ENCODE measurements at places on chromosomes 7 and 10.

DNA sequence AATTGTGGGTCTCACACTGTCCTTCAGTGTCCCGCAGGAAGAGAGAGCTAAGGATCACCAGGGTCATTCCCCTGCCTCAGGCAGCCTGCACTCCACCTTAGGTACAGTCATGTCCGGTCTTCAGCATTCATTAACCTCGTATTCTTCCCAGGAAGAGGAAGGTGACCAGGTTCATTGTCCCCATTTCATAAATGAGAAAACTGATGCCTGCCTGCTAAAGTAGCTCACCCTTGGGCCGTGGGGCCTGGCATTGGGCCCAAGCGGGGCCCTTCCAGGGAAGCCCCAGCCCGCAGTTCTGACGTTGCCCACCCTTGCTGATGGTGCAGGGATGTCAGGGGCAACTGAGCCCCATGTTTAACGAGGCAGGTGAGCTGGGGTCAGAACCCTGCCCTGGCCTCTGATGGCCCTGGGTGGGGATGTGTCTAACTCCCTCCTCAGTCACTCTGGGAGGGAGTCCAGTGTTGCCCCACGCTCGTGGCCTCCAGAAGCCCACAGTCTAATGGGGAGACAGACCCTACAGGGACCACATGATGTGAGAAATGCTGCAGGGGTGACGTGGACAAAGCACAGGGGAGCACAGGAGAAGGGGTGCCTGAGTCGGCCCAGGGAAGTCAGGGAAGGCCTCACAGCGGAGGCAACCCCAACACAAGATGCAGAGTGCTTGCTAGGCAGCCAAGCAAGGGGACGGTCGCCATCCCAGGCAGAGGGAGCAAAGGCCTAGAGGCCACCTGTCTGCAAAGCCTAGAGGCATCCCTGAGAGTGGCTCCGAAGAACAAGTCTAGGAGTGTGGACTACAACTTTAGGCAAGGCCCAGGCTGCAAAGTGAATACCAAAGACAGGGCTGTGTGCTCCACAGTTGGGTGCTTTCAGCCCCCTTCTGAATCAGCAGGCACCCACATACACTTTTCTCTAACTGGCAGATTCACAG is 25.1 kb downstream of the DDIT4 start:
- DNase-seq, result no peak

DNA sequence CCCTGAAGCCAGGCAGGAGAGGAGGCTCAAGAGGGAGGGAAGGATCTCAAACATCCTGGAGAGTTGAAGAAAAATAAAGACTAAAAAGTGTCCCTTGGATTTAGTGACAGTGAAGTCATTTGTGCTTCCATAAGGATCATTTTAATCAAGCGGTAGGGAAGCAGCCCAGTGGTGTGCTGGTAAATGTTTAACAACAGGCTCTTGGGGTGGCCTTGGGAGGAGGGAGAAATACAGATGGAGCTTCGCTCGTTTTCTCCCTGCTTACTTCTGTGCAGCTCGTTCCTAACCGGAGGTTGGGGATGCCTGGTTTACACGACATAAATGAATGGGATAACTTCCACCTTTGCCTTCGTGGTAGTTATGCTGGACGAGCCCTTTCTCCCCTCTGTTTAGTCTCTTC is 140.0 kb downstream of the CAMK1D start:
- no peak for DNase-seq

DNA sequence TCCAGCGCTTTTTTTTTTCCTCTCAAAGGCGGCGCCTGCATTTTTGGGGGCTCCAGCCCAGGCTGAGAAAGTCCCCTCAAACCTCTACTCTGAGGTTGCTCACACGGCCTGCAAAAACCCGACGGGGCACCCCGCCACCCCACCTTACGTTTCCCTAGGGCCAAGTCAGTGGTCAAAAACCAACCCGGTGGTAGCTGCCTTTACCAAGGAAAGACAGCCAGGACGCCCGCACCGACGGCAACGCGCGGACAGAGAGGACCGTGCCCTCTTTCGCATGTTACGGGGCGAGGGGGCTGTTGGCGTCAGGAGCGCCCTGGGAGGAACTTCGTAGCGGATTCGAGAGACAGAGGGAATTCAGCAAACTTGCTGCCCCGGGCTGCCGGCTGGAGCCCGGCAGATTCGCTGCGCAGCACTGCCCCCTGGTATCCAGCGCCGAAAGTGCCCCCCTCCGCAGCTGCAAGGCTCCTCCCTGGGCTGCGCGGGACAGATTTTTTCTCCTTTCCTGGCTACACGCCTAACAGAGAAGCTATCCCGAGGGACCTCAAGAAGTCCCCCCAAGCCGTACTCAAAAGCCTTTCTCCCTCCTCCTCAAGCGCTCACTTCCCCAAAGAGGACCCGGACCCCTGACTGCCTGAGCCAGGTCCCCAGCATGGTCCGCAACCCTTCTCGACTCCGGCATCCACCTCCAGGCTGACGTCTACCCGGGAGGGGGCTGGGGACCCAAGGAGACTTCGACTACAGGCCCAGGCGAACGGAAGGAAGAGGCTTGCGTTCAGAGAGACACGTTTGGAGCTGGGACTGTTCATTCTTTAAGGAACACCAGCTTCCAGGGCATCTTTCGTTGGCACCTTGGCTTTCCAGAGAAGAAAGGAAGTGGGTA is 27.7 kb upstream of the VAX1 start:
- no peak for DNase-seq

DNA sequence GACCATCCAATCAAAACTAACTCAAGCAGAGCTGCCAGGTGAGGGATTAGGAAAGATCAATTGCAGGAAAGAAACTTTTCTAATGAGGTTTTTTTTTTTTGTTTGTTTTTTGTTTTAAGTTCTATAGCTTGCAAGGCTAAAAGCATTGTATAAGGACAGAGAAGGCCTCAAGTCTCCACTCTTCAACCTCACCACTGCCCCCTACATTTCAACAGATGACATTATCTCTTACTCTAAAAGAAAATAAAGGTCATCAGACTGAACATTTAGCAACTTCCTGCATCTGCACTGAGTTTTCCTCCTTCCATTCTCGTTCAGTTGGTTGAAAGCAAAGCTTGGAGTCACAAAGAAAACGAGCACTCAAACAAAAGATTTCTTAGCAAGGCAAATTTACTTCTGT is 45.2 kb upstream of the EXOC4 start:
- DNase-seq, result no peak

DNA sequence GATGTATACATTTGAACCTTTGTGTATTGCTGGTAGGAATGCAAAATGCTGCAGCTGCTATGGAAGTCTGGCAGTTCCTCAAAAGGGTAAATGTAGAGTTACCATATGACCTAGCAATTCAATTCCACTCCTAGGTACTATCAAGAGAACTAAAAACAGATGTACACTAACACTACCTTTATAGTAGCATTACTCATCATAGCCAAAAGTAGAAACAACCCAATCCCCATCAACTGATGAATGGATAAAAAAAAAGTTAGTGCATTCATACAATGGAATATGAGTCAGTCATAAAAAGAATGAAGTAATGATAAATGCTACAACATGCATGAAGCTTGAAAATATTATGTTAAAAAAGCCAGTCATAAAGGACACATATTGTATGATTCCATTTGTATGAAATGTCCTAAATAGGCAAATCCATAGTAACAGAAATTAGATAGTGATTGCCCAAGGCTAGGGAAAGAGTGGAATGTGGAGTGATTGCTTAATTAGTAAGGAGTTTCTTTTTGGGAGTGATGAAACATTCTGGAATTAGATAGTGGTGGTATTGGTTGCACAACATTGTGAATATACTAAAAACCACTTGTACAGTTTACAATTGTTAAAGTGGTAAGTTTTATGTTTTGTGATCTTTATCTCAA is 96.4 kb upstream of the AOAH start:
- DNase-seq, result no peak

- DNase-seq, result no peak
These were observed 211.6 kb upstream of the MBL2 start for GRCh38 chr10:52984169-52984568.

DNA sequence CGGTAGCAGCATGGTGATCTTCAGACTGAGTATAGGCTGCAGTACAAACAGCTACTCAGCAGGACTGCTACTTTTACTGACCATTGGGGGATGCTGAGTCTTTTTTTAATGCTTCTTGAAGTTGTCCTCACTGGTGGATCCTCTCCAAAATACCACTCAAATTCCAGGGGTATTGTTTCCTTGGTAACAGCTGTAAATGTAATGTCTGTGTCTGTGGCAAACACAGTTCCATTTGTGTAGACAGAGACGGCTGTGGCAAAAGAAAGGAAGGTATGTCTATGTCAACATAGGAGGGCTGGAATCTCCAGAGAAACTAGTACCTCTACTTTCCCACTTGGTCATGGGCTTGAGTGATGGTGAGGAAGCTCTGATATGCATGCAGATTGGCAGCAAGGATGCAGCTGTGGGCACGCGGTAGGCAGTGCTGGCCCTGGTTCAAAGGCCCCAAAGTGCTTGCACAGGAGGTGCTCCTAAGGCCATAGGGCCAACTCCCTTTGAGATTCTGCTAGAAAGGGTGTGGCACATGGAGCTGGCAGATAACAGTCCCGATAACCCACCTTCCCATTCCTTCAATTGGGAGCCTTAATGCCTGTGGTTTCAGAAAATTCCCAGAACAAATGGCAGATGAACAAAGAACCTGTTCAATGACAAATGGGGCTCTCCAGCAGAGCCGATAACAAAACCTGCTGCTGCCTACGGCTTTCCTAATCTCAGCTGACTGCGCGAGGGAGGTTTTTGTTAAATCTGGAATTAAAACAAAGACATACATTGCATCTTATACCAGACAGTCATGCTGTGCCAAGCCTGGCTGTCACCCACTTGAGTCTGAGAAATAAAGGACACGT is 43.0 kb downstream of the PKD1L1 start:
- DNase-seq, result no peak

GRCh38 chr10:130037169-130037661 is 73.1 kb upstream of the EBF3 start:
- no peak for DNase-seq

- no peak for DNase-seq
These were observed 50.2 kb upstream of the GNA12 start for GRCh38 chr7:2894118-2894940.

GRCh38 chr10:96721207-96721572 is 876 bp upstream of the PIK3AP1 start:
- DNase-seq, result no peak

- DNase-seq, result no peak
These were observed 172.2 kb upstream of the COL1A2 start for GRCh38 chr7:94222516-94222915.

DNA sequence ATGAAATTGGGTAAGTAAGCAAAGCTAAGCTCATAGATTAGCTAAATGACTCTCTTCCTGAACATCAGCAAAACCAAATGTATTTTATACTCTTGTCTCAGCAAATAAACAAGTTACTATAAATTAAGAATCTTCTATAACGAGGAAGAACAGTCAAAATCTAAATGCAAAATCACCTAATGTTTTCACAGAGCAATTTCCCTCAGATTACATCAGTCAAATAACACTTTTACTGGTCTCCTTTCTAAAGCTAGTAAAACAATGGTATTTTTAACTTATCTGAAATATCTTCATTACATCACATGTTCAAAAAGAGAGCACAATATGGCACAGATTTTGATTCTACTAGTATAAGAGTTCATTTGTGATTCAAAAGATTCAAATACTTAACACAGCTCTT is 16.5 kb upstream of the GPR22 start:
- DNase-seq, result no peak

DNA sequence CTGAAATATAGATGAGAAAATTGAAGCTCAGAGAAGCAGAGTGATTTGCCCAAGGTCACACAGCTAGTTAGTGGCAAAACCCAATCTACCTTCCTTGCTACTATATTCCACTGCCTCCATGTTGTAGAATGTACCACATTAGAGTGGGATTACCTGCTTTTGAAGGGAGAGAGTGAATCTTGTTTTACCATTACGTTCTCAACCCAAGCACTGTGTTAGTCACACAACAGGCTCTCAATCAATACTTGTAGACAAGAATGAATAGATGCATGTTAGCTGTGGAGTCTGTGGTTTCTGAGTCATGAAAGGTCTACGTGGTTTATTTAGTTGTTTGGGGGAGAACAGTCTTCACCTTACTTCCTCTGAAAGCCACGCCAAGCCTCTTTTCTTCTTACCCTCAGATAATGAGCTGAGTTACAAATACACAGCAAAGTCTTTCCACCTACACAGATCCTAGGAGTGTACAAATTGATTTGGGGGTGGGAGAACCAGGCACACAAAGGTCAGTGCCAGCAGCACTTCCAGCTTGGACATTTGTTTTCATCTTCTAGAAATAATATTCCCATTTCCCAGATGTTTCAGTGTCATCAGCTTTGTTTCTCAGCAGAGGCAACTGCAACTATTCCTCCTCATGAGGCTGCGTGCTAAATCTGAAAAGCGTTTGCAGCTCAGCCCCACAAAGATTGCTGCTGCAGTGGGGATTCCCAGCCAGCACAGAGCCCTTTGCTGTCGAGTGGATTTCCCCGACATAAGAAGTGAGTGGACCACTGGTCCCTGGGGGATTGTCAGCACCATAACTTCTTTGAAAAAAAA is 71.5 kb upstream of the ADO start:
- DNase-seq, result peak; percentile 28

GRCh38 chr7:50207686-50208255 is 96.7 kb upstream of the IKZF1 start:
- DNase-seq, result no peak

DNA sequence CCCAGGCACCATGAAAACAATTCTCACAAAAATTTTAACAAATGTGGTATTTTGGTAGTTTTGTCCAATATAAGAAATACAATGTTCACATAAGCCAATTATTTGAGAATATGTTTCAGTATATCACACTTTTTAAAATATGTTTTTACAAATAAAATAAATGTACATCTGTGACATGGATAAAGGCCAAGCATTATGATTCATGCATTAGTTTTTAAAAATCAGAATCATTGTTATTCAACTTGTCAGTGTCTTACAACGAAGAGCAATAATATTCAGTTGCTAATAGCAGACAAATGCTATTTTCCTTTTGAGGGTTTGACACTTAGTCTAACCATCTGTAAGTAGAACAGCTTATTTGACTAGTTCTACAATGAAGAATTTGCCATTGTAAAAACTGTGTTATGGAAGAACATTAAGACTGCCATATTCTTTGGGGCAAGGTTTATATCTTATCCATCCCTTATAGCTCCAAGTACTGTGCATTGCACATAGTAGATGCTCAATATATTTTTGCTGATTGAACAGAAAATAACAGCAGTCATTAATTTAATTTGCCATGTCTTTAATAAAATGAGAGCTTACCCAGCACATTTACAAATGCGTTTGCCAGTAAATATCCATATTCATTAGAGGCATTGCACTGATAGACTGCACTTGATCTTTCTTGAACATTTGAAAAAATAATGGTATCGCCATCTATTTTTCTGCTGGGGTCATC is 67.4 kb upstream of the LAMB4 start:
- DNase-seq, result no peak

- no peak for DNase-seq
These were observed 56.0 kb downstream of the CCDC7 start for GRCh38 chr10:32501906-32502305.

GRCh38 chr7:55307123-55307916 is 57.8 kb upstream of the LANCL2 start:
- no peak for DNase-seq

GRCh38 chr10:62492012-62492869 is 118.1 kb downstream of the ZNF365 start:
- no peak for DNase-seq

- no peak for DNase-seq
These were observed 82.1 kb upstream of the HPS1 start for GRCh38 chr10:98528805-98529183.

- DNase-seq, result no peak
These were observed 591 bp downstream of the UBE2H start for GRCh38 chr7:129952086-129952652.

GRCh38 chr10:32786968-32787367 is 171.1 kb downstream of the ITGB1 start:
- no peak for DNase-seq

Data from stimulated activated CD8-positive, alpha-beta memory T cell treated with anti-CD3 and anti-CD28 coated beads, Interleukin-2, amount 100 ng/mL, for 1 hour (primary cell).